Activated T-cell treated with anti-CD3 and anti-CD28 coated beads, Interleukin-2, amount 50 U/mL, for 72 hours (primary cell): ENCODE measurements at places on chromosomes 2 and 18.

- DNase-seq, result no peak
Observed at GRCh38 chr18:627231-627630, 30.2 kb upstream of the TYMS start.

- DNase-seq, result no peak
Observed at GRCh38 chr2:172227719-172228118, 125.0 kb upstream of the DLX2 start.

GRCh38 chr2:237195396-237196120 is 109.9 kb downstream of the COPS8 start:
- DNase-seq, result no peak

DNA sequence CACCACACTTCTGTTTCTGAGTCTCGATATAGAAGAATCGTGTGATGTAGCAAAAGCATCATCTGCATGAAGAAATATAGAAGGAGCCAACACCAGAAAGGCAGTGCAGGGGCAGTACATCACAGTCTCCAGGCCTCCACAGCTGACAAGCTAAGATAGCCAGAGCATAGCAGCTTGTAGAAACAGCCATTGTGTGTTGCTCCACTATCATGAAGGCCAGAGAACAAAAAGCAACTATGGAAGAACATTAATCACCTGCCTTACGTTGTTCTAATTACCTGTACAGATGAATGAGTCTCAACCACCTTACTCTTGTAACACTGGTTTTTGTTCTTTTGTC is 129.0 kb downstream of the RND3 start:
- DNase-seq, result no peak

DNA sequence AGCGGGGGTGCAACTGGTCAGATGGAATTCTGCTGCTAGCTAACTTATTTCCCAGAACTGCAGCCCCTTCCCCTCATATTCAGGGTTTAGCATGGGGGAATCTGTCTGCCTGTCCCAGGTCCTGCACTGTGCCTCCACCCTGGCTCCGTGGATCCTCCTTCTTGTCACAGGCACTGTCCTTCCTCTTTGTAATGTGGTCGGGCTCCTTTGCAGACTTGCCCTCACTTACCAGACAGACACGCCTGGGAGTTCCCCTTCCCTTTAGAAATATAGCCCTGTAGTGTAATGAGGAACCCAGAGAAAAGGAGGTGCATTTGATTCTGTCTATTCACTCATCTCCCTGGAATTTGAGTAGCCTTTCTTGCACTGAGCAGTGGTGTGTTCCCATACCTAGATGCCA is 108.7 kb downstream of the TRIM43 start:
- no peak for DNase-seq

GRCh38 chr2:229636571-229636970 is 77.8 kb downstream of the DNER start:
- no peak for DNase-seq
